Body of pancreas (tissue), 4 donors: ENCODE measurements at places on chromosomes 6 and 20. TPM values are rescaled to one million over a fixed set of nuclear protein-coding genes. Genes with fewer than 3 reads are reported as not detected.

- no peak for DNase-seq
Measured at GRCh38 chr6:116369540-116369939, 1.2 kb upstream of the DSE start.

The RIPPLY2 gene
- not detected for total RNA-seq

DNA sequence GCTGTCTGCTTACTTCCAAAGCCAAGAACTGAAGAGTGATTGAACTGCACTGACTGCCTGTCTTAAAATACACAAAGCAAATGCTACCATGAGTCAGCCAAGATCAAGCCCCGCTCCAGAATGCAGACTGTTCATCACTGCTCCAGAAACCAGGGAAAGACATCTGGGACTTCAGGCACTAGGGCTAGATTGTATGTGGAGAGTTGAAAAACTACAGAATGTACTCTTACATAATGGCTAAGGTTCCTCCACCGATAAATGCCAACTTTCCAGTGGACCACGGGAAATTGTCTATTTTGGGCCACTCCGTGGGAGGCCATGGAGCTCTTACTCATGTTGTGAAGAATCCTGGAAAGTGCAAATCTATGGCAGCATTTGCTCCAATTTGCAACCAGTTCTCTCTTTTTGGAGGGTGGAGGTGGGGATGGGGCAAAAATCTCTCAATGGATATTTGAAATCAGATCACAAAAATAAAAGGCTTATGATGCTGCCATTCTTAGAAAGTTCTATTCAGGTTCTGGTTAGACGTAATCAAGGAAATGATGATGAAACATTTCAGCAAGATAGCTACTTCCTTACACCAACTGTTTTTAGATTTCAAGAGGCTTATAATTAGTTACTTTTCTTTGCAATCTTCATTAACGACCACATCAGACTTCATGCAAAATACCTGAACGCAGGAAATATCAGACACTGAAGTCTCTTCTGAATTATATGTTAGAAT lies 11.8 kb upstream of the CAP2 start:
- DNase-seq, result no peak

GRCh38 chr20:58453391-58453790 lies 61.8 kb downstream of the APCDD1L start:
- no peak for DNase-seq

The MCCD1 gene
- not detected for total RNA-seq

GRCh38 chr6:150915880-150916265 lies 50.4 kb downstream of the MTHFD1L start:
- DNase-seq, result no peak

DNA sequence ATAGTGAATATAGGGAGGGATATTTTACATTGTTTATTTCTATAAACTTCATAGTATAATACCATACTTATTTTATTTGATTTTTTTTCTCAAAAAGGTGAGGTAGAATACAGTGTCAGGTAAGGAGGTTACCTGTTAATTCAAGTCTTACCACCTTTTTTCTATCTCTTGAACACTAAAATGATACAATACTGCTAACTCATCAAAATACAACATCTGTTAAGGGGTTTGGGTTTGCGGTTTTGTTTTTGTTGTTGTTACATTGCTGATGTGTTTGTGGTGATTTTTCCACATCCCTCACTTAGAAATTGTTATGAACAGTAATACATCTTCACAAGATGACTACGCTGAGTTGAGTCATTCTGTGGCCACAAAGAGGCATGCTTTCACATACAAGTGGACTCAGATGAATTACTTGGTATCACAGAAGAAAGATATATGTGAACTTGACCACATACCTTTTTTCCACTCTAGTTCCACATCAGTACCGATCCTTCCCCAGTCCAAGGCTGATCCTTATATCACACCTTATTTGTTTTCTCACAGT lies 139.4 kb upstream of the ID4 start:
- no peak for DNase-seq

GRCh38 chr6:157879034-157879872 lies 56.2 kb downstream of the SNX9 start:
- no peak for DNase-seq
